Stimulated activated CD8-positive, alpha-beta memory T cell treated with anti-CD3 and anti-CD28 coated beads, Interleukin-15, amount 100 ng/mL, for 4 hours (primary cell): ENCODE measurements at places on chromosomes 4 and X.

- no peak for DNase-seq
Measured at GRCh38 chrX:148609515-148610327, 109.3 kb downstream of the AFF2 start.

DNA sequence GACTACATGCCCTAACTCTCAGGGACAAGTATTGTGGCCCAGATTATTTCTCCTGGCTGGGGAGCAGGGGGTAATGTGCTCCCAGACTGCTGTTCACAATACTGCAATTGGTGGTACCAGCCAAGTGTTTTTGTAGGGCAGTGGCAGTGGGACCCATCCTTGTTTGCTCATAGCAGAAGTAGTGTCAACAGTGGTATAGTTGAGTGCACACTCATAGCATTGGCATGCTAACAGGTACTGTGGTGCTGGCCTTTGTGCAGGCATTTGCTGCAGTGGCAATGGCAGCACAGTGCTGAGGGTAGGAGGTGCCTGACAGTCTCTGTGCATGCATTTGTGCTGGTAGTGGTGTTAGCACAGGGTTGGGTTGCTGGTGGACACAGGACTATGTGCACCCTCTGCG, 995.0 kb downstream of the SH3BGRL start:
- DNase-seq = no peak

GRCh38 chrX:13695601-13696115, 6.7 kb downstream of the RAB9A start:
- no peak for DNase-seq

GRCh38 chrX:3603026-3603661, 110.3 kb downstream of the PRKX start:
- no peak for DNase-seq

- DNase-seq = no peak
Measured at GRCh38 chr4:143575331-143575730, 61.8 kb downstream of the SMARCA5 start.

GRCh38 chrX:68829582-68830418, 979 bp downstream of the EFNB1 start:
- no peak for DNase-seq
